ENCODE measurements at places on chromosomes 7 and 10.
A peak's percentile ranks its signal among the peaks of the same experiment; 100 is the strongest.

- DNase-seq = peak; percentile 27
These were observed 104.0 kb upstream of the ZEB1 start for GRCh38 chr10:31215052-31215451.

GRCh38 chr10:53463539-53463938, 691.0 kb upstream of the MBL2 start:
- no peak for DNase-seq

- DNase-seq = no peak
These were observed 101.6 kb upstream of the KCND2 start for GRCh38 chr7:120171406-120171805.

DNA sequence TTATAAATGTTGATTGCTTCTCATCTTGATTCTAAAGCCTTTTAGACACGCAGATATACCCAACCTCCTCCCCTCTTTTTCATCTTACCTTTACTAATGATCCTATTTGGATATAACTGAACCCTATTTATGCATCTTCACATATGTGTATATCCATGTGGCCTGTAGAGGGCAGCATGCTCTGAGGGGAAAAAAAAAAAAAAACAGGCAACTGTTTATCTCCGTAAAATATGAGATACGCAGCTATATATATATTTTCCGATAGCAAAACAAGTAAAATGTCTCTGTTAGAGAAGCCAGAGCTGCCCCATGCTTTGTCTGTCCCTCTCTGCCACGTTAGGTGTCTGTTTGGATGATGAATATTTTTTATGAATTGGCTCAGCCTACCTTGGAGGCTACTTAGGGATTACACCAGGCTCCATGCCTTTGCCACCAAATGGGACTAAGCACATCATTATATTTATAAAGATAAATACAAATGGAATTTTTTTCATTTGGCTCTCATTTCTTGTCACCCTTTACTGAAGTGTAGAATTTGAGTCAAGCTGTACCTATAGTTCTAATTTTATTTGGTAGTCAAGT, 174.8 kb upstream of the FZD1 start:
- DNase-seq = peak; percentile 8

GRCh38 chr7:50533866-50534265, 31.3 kb downstream of the DDC start:
- DNase-seq = no peak

DNA sequence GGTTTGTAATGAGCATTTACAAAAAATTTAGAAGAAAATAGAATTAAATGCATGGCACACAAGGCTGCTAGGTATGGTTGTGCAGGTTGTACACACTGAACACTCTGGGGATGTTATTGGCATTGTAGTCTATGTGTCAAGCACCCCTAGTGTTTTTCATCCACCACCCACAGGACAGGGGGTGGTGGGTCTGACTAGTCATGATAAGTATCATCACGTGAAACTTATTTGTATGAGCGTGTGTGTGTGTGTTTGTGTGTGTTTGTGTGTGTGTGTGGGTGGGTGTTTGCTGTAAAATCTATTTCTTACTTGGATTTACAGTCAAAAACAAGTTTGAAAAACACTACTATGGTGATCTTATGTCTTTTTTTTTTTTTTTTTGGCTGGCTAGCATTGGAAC, 66.5 kb downstream of the MAP3K8 start:
- peak; percentile 53 for DNase-seq

- no peak for DNase-seq
These were observed 767.3 kb upstream of the SORCS1 start for GRCh38 chr10:107931808-107932207.

DNA sequence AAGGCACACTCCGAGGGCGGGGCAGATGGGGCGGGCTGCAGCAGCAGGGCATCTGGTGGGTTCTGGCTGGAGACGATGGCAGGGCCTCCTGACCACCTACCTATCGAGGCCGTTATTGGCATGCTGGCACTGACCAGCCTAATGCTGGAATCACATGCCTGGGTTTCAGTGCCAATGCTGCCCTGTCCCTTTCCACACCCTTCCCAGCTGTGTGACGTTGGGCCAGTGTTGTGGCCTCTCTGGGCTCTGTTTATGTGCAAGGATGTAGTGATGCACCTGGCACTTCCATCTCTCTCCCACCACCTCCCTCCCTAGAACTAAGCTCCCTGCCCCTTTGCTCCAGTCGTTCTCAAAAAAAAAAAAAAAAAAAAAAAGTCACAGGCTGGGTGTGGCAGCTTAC, 132.9 kb downstream of the ZMIZ1 start:
- DNase-seq = no peak

GRCh38 chr7:67364441-67365017, 367.9 kb downstream of the TYW1 start:
- DNase-seq = no peak

DNA sequence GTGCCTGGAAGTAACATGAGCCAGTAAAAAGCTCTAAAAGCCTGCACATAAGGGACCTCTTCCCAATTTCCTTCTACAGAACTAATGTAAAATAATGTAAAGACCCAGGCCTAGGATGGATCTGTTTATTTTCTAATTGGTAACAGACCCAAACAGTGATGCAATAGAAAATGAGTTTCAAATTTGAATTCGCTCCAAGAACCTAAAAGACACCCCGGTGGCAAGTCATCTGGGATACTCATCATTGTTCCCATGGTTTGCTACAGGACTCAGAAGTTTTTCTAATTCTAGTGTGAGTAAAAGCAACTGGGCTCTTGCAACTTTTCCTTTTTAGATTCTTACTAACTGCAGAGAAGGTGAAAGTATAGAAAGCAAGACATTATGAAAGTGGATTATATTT, 271.3 kb upstream of the CACNA2D1 start:
- DNase-seq = no peak

- DNase-seq = no peak
These were observed 32.9 kb upstream of the LYZL1 start for GRCh38 chr10:29256019-29256418.

DNA sequence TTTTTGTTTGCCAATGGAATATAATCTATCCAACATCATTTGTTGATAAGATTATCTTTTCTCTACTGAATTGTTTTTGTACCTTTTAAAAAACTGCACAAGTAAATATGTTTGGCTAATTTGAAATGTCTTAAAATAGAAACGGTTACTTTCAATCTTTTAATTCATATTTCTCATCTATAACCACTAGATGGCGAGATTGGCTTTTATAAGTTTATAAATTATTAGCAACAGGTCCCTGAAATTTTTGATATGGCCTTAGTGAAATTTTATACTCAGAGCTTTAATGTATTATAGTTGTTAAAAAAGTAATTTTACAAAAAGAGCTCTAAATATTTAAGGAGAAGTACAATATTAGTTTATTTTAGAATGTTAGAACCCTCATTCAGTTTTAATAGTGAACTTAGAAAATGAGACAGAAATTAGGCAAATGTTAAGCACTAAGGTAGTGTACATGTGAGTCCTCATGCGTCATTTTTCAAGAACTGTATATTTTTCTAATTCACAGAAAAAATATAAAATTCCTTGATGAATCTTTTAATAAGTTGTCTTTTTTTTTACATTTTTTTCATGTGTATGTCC, 592.5 kb downstream of the ARL4A start:
- peak; percentile 60 for DNase-seq

- DNase-seq = no peak
These were observed 1.6 kb downstream of the OLAH start for GRCh38 chr10:15045380-15045779.

DNA sequence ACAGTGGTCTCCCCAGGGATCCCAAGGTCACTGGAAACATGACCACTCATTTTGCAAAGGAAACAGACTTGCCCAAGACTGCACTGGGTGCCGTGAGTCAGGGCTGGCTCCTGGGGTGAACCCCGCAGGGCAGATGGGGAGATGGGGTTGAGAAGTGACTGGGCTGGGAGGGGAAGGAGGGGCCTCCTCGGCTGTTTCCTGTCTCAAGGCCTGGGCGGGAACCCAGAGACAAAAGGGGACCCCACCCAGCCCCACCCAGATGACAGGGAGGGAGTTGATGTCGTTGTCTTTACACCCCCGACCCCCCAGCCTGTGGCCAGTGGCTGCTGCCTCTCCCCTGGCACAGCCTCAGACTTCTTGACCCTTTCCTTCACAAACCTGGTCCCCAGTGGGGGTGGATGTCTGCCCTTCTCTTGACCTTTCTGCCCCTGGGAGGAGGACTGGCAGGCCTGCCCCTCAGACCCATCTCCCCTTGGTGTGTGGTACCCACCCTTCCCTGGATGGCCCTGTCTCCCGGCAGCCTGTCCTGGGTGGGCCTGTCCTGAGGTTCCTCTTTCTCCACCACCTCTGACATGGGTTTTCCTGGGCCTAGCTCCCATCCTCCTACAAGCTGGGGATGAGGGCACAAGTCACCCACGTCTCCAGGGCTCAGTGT, 1.4 kb downstream of the MYO1G start:
- no peak for DNase-seq

- DNase-seq = peak; percentile 65
These were observed 1.9 kb downstream of the HHEX start for GRCh38 chr10:92691591-92692079.

DNA sequence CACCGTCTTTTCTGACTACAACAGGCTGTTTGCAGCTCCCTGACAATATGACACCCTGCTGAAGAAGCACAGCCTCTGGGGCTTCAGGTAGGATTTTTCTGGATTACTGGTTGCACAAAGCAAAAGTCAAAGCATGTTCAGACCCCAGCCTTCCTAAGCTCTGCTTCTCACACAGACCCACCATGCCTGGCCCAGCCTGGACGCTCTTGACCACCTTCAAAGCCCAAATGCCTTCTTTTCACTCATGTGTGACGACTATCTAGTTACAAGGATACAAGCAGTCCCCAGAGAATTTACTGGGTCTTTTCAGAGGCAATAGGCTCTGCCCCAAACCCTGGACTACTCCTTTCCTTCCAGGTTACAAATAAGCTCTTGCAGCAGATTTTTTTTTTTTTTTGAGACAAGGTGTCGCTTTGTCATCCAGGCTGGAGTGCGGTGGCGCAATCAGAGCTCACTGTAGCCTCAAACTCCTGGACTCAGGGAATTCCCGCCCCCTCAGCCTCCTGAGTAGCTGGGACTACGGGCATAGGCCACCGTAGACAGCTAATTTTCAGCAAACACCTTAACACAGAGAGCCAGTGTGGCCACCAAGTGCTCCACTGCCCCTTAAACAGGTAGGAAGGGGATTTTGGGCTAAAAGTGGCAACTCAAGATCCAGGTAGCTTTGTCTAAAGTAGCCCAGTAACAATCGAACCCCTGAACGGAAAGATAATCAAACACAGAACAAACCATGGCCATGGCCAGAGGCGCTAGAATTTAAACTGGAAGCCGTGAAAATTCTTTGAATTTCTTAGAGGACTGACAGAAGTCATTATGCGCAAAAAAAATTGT, 16.2 kb downstream of the SVIL start:
- DNase-seq = no peak

DNA sequence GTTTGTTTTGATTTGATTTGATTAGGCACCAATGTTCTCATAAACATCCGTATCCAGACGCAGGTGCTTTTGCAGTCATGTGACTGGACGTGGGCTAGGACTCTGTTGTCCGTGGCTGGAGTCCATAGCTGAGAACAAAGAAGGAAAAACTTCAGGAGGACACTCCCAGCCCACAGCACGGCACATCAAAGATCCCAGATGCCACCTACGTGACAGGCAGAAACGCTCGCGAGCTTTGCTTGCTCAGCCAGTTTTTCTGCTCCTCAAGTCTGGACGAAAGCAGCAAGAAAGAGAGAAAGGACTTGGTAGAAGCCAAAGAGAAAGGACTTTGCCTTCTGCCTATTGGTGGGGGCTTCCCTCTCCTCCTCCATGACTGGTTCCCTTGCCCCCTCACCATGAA, 6.9 kb upstream of the ZKSCAN1 start:
- no peak for DNase-seq

GRCh38 chr7:158367634-158367982, 220.0 kb downstream of the PTPRN2 start:
- DNase-seq = no peak

- no peak for DNase-seq
These were observed 118.7 kb upstream of the GJD4 start for GRCh38 chr10:35486297-35486990.

GRCh38 chr7:120218712-120219111, 54.3 kb upstream of the KCND2 start:
- DNase-seq = no peak

DNA sequence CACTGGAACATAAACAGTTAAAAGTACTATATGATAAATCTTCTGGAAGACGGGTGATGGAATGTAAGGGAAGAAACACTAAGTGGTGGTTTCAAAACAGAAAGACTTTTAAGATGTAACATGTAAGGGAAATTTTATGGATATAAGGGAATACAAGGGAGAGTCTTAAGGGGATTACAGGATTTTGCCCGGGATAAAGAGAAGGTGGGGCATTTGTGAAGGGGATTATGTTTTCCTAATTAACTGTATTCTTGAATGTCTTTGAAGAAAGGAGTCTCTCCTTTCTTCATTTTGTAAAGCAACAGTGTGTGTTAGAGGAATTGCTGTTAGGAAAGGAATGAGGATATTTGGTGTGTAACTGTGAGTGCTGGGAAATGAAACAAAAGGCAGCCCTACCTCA, 745.2 kb downstream of the AUTS2 start:
- no peak for DNase-seq

DNA sequence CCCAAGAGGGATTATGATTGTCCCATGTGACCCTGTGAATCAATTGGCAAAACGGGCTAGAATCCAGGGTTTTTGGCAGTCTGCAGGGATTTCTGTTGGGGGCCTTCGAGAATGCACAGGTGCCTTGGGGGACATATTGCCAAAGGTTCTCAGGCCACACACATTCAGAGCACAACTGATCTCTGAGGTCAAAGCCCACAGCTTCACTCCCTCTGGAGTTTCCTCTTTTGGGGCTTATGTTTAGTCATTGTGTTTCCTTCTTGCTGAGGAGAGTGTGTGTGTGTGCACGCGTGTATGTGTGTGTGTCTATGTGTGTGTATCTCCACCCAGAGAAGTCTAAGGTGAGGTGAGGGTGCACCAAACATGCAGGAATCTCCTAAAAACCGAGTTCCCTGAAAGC, 8.8 kb downstream of the PPIF start:
- DNase-seq = peak; percentile 64

- peak; percentile 91 for DNase-seq
These were observed 62.2 kb downstream of the SAMD9 start for GRCh38 chr7:93055543-93056107.

- no peak for DNase-seq
These were observed 22.3 kb downstream of the SCART1 start for GRCh38 chr10:133475821-133476640.

DNA sequence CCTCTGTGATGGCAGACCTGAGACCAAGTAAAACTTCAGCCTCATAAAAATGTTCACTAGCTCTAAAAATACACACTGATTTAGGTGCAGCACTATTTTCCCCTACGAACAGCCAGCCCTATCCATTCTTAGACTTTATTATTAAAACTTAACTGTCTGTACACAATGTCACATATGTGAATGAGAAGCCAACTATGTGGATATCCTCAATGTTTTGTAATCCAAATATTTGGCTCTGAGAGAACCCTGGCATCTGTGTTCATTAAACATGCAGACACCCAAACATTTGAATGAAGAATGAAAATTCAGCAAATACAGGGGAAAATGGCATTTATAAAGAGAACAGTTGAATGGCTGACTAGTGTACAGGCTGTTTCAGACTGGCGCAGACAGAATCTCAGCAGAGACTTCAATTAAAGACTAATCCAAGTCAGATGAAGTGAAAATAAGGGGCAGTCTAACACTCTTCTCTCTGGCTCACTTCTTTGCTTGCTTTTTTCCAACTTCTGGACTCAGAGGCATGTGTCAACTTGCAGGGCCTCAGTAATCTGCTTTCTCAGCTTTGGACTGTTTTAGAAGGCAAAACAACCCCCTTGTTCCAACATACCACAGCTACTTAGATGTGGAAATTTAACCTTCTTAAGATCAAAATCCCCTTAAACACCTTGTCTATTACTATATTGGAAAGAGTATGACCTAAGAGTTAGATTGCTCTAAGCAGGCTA, 47.4 kb upstream of the FAM180A start:
- no peak for DNase-seq

GRCh38 chr10:22681783-22682183, 32.6 kb downstream of the PIP4K2A start:
- DNase-seq = peak; percentile 84

Measured in OCI-M1 (cell line).